ENCODE measurements at places on chromosomes 7 and 10.

- DNase-seq, result no peak
These were observed 115.6 kb downstream of the DPP6 start for GRCh38 chr7:154167807-154168206.

DNA sequence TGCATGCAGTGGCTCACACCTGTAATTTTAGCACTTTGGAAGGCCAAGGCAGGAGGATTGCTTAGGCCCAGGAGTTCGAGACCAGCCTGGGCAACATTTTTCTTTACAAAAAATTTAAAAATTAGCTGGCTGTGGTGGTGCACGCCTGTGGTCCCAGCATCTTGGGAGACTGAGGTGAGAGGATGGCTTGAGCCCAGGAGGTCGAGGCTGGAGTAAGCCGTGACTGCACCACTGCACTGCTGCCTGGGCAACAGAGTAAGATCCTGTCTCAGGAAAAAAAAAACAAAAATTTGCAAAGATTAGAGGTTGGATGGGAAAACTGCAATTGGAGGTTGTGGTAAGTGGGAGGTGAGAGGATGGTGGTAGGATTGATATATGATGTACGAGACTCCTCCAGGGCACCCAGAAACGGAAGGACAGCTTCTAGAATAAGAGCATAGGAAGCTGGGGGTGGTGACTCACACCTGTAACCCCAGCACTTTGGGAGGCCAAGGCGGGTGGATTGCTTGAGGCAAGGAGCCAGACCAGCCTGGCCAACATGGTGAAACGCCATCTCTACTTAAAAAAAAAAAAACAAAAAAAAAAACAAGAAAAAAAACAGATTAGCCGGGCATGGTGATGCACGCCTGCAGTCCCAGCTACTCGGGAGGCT, 19.1 kb upstream of the PARP12 start:
- DNase-seq, result no peak

DNA sequence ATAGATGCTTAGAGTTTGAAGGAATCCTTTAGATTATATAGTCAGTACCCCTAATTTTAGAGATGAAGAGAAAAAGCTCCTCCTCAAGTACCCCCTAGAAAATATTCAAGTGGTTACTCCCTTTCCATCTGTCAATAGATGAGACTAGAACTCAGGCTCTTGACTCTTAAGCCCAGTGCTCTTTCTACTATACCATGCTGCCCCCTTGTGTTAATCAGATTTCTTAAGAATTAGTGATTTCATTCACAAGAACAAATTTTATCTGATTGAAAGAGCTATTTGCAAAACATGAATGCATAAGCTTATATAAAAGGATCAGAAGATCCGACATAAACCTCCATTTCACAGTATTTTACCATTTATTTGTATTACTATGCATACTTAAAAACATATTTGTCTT, 179.3 kb downstream of the TFEC start:
- DNase-seq, result no peak

GRCh38 chr7:12069757-12070156, 141.3 kb upstream of the TMEM106B start:
- DNase-seq, result no peak

DNA sequence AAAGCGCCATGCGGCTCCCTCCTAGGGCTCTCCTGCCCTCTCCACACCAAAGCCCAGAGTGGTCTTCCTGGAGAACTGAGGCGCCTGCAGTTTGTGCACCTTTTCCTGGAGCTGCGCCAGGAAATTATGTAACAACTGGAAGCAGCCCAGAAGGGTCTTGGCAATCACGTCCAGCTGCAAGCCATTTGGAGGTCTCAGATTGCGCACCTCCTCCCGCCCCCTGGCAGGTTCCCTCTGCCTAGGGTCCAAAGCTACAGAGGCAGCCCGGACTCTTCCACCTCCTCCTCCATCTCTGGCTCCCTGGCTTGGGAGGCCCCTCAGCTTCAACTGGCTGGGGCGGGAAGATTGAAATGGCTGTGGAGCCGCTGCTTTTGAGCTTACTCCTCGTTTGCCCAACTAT, 34.0 kb upstream of the SFTPD start:
- no peak for DNase-seq

- no peak for DNase-seq
These were observed 246.6 kb downstream of the XPNPEP1 start for GRCh38 chr10:109676703-109677102.

- DNase-seq, result no peak
These were observed 75.7 kb downstream of the CCDC3 start for GRCh38 chr10:12925845-12926244.

GRCh38 chr10:108791030-108791429, 1132.3 kb downstream of the XPNPEP1 start:
- no peak for DNase-seq

- no peak for DNase-seq
These were observed 83.5 kb downstream of the BRAF start for GRCh38 chr7:140841166-140841715.

- DNase-seq, result no peak
These were observed 76.1 kb upstream of the KCNMA1 start for GRCh38 chr10:77713521-77714280.

- peak; percentile 51 for DNase-seq
These were observed 14.5 kb upstream of the CPA1 start for GRCh38 chr7:130365511-130366441.

- no peak for DNase-seq
These were observed 1.8 kb upstream of the OPN4 start for GRCh38 chr10:86652361-86653202.

- DNase-seq, result peak; percentile 43
These were observed 205.2 kb downstream of the FAM107B start for GRCh38 chr10:14569274-14570060.

DNA sequence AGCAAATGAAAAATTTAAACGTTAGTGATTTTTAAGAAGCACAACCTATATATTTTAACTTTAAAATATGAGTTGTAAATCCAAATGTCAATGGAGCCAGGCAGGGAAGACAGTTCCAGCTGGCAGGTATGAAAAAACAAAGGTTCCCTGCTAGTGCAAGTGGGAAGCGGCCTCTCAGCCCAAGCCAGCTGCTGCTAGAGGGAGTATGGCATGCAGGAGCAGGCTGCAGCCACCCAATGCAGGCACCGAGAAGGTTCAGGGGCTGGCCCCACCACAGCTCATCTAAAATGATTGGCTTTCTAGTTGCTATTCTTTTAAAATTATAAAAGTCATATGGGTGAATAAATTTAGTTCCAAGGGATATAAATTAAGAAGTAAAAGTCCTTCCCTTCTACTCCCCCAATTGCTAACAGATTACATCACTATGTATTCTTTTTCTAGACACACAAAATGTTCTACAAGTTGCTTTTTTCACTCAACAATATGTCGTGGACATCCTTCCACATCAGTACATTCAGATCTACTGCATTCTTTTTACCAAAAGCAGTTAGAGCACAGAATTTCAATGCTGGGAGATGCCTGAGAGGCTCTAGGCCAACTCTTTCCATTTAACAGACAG, 69.3 kb downstream of the SGMS1 start:
- no peak for DNase-seq

GRCh38 chr10:29829776-29830175, 195.0 kb upstream of the SVIL start:
- no peak for DNase-seq

DNA sequence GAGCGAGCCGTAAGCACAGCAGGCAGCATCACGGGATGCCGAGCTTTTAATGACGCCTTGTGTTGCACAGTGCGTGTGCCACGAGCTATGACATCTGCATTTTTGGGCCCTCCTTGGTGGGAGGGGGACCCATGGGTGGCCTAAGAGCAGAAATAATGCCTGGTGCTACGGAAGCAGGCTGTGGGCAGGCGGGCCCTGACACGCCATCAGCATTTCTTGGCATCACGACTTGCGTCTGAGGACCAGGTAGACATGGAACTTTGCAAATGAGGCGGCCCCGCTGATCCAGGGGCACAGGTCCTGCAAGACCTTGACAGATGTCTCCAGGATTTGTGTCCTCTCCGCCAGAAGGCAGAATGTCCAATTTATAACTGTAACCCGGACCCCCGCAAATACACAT, 117.8 kb upstream of the RNF32 start:
- DNase-seq, result no peak
